Caudate nucleus (tissue), 63 donors: ENCODE measurements at places on chromosomes 2 and 18.

GRCh38 chr2:112846031-112846430, 9.5 kb upstream of the IL1B start:
- DNase-seq = no peak

- DNase-seq = no peak
Observed at GRCh38 chr2:196565982-196566381, 73.5 kb upstream of the CCDC150 start.

GRCh38 chr2:189022492-189022891, 48.3 kb downstream of the COL3A1 start:
- DNase-seq = no peak

GRCh38 chr2:239750045-239750835, 274.9 kb downstream of the NDUFA10 start:
- DNase-seq = no peak

DNA sequence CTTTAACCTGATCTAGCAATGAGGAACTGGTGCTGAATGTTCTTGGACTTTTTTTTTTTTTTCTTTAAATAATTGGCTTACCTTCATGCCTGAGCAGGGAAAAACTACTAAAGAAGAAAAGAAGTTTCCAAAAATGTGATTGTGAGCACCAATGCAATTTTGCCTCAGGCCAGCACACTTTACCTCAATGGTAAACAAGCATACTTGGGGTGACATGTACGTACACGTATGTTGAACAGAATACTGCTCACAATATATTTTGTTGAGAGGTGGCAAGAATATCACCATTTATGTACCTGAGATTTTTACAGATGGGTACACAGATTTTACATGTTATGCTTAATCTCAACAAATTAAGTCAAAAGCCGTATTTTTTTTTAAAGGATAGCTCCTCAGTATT, 144.3 kb downstream of the FIGN start:
- DNase-seq = no peak

- DNase-seq = no peak
Observed at GRCh38 chr2:227783404-227784138, 30.1 kb upstream of the CCL20 start.
